ENCODE measurements at places on chromosomes 7 and 10. TPM values are rescaled to one million over a fixed set of nuclear protein-coding genes. Genes with fewer than 3 reads are reported as not detected.

DNA sequence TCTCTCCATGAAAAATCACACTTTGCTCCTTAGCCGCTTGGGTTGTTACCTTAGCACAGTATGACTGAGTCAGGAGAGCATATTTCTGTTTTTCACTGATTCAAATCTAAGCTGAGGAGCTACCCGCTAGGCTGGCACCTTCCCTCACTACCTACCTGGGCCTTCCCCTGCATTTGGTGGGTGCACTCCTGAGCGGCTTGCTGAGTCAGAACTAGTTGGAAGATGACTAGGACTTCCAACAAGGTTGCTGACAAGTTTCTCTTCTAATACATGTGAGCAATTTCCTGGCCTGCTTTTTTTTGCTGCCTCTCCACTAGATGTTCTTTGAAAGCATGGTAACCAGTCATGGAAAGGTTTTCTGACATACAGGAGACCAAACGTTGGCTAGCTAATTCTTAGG, 43.8 kb upstream of the SEC61G start:
- H3K27me3 ChIP-seq, result no peaks in the 10 kb centered on the region
- H3K4me3 ChIP-seq, result no peak overlapping the region
- DNase-seq, result no peak
- H3K27ac ChIP-seq, result no peak overlapping the region
- H3K4me1 ChIP-seq, result no peaks in the 10 kb centered on the region
- H3K36me3 ChIP-seq, result no peaks in the 10 kb centered on the region

GRK5 gene
- total RNA-seq, result 16.9 TPM

DNA sequence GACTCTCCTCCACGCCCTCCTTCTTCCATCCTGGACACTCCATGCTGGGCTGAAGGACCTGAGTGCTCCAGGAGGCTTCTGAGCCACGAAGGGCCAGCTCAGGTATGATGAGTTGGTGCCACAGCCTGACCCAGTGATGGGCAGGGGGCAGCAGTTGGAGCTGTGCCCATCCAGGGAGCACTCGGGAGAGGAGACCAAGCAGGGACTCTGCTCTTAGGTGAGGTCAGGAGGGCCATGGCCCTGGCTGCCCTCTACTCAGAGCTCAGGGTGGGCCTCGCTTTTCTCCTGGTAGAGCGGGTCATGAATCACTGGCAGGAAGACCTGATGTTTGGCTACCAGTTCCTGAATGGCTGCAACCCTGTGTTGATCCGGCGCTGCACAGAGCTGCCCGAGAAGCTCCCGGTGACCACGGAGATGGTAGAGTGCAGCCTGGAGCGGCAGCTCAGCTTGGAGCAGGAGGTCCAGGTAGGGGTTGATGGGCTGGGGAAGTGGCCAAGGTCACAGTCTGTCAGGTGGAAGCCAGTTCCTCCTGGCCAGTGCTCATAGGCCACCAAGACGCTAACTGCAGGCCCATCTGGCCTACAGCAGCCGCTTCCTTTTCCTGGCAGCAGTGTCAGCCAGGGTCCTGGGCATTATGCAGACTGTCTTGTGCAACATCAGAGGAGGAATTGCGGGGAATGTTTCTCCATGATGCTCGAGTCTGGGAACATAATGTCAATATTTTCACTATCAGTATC, 50.8 kb downstream of the ALOX5 start:
- H3K4me3 ChIP-seq, result no peak overlapping the region
- H3K36me3 ChIP-seq, result peaks cover 14% of the 10 kb centered on the region
- no peaks in the 10 kb centered on the region for H3K27me3 ChIP-seq
- no peak for DNase-seq
- H3K4me1 ChIP-seq, result peaks cover 80% of the 10 kb centered on the region

CUZD1 gene
- 2.8 TPM for total RNA-seq

CREB5 gene
- total RNA-seq, result not detected

GATA3 gene
- total RNA-seq, result 44.9 TPM

DNA sequence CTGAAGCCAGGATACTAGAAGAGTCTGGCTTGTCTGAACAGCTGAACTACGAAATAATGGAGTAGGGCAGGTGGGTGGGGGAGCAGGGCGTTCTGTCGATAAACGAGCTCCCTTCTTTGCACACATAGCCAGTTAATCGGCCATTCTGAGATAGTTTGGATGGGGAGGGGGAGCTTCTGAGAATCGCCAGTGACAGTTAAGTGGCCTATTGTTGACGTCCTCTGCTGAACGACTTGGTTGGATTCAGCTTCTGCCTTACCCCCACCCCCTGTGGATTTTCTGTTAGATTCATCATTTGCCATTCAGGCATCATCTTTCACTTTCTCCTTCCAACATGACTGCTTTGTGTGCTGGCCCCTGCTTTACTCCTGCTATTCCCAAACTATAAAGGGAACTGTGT, 520 bp downstream of the CPA5 start:
- no peak overlapping the region for H3K27ac ChIP-seq
- H3K4me1 ChIP-seq, result peaks cover 4% of the 10 kb centered on the region
- DNase-seq, result no peak
- no peak overlapping the region for H3K4me3 ChIP-seq
- no peaks in the 10 kb centered on the region for H3K27me3 ChIP-seq

GRCh38 chr7:103474956-103475355, 28.9 kb upstream of the SLC26A5 start:
- H3K36me3 ChIP-seq, result no peaks in the 10 kb centered on the region
- no peak for DNase-seq
- H3K4me3 ChIP-seq, result no peak overlapping the region
- peaks cover 11% of the 10 kb centered on the region for H3K27me3 ChIP-seq
- no peaks in the 10 kb centered on the region for H3K4me1 ChIP-seq

DNA sequence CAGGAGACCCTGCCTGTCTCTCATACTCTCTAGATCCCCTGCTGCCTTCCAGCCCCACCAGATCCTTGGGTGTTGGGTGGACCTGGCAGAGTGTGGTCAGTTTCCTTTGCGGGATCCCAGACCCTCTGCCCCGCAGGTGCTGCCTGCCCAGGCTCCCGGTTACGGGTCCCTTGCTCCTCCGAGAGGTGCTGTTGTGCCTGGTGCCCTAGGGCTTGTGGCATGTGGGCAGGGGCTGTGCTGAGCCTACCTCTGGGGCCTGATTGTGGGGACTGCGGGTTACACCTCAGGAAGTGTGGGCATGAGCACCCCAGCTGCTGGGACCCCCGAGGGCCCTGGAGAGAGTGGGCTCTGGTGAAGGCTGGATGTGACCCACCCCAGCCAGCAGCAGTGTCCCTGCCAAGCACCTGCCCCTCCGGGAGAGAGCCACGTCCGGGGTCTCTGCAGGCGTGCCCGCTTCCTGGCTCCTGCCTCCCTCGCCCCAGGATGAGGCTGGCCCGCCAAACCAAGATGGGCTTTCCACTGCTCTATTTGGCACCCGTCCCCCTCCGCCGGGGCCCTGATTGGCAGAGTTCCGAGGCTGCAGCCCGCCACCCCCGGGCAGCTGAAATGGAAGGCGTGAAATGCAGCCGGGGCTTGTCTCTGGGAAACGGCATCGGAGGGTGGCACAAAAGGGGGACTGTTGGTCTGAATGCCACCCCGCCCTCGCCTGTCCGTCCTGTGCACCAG, 17.0 kb downstream of the CLIP2 start:
- no peaks in the 10 kb centered on the region for H3K36me3 ChIP-seq
- no peak overlapping the region for H3K27ac ChIP-seq
- DNase-seq, result peak; percentile 29
- H3K4me3 ChIP-seq, result peak overlapping the region; percentile 51
- peaks cover 24% of the 10 kb centered on the region for H3K4me1 ChIP-seq
- peaks cover 1% of the 10 kb centered on the region for H3K27me3 ChIP-seq

DNA sequence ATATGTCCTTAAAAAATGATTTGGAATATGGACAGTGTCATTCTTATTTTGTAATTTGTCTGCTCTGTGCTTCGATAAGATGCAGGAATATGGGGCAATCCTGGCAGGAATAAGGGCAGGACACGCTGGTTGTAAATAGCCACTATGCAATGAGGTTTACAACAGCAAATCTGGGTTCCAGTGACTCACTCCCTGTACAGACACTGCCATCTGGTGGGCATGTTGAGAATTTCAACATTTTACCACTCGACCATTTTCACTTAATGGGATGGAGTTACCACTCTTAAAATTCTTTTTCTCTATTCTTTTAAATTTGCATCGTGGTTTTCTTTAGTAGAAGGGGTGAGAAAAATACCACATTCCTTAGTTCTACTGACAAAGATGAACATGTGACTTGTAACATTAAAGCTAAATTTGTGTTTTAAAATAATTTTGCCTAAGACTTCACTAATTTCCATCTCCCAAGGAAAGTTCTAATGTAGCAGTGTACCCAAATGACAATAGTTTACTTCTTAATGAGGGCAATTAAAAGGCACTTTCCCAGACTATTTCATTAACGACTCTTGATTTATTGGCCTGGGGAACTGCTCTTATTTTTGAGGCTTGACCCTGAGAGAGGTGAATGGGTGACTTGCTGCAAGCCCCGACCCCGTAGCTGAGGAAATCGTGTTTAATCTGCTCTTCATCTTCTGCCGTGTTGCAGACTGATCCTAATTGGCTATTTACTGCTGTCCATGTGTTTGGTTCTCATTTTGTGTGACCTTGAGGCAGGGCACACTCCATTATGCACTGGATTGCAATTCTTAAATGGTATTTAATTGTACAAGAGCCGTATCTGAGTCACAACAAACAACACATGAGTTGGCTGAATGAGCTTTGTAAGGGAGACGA, 173.6 kb upstream of the IMMP2L start:
- no peak overlapping the region for H3K4me3 ChIP-seq
- peak; percentile 69 for DNase-seq
- H3K27ac ChIP-seq, result no peak overlapping the region
- peaks cover 1% of the 10 kb centered on the region for H3K27me3 ChIP-seq

DNA sequence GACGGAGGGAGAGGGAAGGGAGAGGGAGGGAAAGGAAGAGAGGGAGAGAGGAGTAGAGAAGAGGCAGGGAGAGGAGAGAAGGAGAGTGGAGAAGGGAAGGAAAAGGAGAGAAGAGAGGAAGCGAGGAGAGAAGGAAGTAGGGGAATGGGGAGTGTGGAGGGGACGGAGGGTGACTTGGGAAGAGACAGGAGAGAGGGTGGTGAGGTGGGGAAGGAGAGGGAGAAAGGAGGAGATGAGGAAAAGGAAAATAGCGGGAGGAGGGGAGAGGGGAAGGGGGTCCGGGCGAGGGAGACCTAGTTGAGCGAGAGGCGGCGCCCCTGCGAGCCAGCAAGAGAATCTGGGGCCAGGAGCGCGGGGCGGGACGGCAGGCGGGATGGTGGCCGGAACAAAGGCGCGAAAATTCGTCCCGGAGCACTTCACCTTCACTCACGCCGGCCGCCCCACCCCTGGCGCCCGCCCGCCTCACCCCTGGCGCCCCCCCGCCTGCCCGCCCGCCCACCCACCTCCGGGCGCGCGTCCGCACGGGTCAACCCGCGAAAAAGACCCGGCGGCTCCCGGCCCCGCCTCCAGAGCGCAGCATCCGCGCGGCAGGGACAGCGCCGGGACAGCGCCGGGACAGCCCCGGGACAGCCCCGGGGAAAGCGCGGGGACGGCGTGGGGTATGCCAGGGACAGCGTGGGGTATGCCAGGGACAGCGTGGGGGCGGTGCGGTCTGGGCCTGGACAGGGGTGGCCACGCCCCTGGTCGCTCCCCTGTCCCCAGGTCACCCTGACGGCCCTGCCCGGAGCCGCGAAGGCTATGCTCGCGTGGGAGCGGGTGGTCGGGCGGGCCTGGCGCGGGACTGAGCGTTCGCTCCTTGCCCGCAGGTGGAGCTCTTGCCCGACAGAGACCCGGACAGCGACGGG, 4.2 kb downstream of the VSTM2A start:
- no peak overlapping the region for H3K4me3 ChIP-seq
- H3K27ac ChIP-seq, result no peak overlapping the region
- no peaks in the 10 kb centered on the region for H3K36me3 ChIP-seq

DNA sequence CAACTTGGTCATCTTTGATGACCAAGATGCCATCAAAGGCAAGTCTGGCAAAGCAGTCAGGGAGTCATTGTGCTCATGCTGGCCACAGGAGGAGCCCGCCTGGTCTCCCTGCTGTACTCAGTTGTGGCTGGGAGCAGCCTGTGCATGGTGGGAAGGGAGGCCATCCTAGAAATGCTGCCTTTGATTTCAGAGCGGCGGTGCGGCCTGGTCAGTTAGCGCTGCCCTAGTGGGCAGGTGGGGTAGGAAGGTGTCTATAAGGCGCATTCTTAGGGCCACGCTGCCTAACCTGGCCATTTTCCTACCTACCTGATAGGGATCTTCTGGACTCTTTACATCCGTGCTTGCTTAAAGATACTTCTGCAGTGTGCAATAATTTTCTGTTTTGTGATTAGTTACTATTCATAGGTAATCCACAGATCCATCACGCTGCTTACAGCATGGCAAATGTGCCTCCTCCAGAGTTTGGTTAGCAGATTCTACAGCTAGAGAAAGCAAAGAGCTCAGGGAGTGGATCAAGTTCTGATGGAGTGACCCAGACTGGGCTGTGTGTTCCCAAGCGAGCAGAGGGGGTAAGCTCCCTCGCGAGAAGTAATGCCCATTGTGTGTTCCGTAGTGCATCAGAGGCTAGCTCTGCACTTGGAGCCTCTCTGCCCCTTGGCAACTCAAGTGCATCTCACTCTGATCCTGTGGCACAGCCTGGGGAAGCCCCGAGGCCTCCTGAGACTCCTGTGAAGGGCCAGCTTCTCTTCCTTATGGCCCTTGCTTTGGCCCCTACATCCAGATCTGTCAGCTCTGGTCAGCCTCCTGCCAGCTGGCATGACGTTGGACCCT, 970.1 kb upstream of the ZNF722 start:
- no peak overlapping the region for H3K27ac ChIP-seq
- no peaks in the 10 kb centered on the region for H3K27me3 ChIP-seq
- no peak overlapping the region for H3K4me3 ChIP-seq
- DNase-seq, result no peak
- H3K4me1 ChIP-seq, result no peaks in the 10 kb centered on the region

SMIM30 gene
- total RNA-seq, result 25.8 TPM

DNA sequence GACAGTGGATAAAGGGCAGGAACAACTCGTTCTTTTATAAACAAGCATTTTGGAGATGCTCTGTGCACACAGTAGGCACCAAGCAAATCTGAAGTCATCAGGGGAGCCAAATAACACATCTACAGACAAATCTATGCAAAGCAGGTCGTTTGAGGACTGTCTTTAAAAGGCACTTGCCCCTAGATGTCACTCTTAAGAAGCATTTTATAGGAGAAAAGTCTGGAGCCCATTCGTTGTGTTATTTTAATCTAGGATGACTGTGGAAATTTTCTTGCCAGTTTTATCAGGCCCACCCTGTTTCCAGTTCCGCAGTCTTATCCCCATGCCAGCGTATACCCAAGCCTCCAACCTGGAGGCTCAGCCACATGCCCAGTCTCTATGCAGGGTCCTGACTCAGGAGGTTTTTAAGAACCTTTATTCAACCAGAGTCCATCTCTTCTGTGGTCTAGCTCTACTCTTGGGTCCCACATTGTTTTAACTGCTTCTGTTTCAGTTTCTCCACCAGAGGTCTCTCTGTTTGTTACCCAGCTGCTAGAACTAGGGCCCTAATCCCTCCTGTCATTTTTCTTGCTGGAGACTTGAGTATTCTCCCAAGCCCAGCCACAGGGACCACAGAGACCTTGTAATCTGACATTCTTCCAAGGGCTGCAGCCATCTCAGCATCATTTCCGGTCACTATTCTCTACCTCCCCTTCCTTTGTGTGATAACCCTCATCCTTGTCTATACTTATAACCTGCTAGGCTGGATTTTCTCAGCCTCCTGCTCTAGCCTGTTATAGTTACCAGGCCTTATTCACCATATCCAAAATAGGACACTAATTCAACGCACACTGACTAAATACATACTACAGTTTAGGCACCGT, 26.7 kb downstream of the PIK3CG start:
- H3K4me1 ChIP-seq, result peaks cover 16% of the 10 kb centered on the region
- DNase-seq, result no peak
- H3K27me3 ChIP-seq, result no peaks in the 10 kb centered on the region
- no peak overlapping the region for H3K4me3 ChIP-seq
- H3K36me3 ChIP-seq, result peaks cover 79% of the 10 kb centered on the region

Measured in activated CD8-positive, alpha-beta T cell treated with anti-CD3 and anti-CD28 coated beads, Interleukin-2, amount 10 ng/mL, durations not matched to agents 7 days and 5 days (primary cell).